ENCODE measurements at places on chromosomes 6 and 20. TPM values are rescaled to one million over a fixed set of nuclear protein-coding genes. Genes with fewer than 3 reads are reported as not detected.

TBX18 gene
- total RNA-seq, result under 0.01 TPM

CCN5 gene
- total RNA-seq, result not detected

DNA sequence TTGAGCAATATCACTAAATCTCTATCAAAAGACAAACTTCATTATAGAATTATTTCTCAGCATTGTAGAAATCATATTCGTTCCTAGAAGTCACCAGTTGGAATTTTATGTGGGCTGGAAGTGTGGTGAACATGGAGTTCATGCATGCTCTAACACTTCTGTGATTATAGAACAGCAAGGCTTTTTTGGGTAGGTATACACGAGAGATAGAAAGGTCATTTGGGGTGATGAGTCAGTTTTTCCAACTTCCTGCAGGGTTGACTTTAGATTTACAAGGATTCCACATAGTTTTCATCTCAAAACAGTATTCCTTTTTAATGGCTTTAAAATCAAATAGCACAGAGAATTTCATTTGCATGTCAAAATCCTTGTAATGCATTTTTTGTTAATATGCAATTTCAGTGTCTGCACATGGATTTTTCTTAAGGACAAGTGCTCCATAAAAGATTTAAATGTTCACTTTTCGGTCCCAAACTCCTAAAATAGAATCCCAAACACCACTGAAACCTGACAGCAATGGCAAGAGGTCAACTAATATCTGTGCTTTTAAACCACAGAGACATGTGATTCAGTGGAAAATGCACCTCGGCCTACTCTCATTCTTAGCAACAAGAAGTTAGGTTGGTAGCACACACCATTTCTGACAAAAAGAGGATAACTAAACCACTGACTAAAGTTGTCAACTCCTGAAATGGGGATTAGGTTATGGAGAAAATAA lies 211.0 kb downstream of the MOXD1 start:
- H3K4me3 ChIP-seq, result no peak overlapping the region
- no peaks in the 10 kb centered on the region for H3K4me1 ChIP-seq
- peak overlapping the region; percentile 58 for H3K27ac ChIP-seq
- no peaks in the 10 kb centered on the region for H3K36me3 ChIP-seq
- no peak for DNase-seq

LPA gene
- 0.88 TPM for total RNA-seq

DNA sequence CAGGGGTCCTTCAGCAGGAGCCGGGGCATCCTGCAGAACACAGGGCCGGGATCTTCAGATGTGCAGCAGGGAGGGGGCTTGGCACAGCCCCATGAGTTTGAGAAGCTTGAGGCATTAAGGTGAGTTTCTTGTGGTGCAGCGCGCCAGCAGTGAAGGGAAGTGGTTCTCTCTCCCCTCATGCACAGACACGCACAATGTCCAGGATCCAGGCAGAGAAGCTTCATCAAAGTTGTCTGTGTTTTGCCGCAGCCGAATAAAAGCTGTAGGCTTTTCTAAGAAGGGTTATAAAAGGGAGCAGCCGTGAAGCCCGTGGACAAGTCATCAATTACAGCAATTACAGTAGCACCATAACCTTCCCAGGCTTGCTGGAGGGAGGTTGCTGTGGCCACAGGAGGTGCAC lies 491.0 kb upstream of the CDH4 start:
- no peak overlapping the region for H3K4me3 ChIP-seq
- no peaks in the 10 kb centered on the region for H3K36me3 ChIP-seq
- no peaks in the 10 kb centered on the region for H3K4me1 ChIP-seq
